ENCODE measurements at places on chromosomes 3 and 15.

DNA sequence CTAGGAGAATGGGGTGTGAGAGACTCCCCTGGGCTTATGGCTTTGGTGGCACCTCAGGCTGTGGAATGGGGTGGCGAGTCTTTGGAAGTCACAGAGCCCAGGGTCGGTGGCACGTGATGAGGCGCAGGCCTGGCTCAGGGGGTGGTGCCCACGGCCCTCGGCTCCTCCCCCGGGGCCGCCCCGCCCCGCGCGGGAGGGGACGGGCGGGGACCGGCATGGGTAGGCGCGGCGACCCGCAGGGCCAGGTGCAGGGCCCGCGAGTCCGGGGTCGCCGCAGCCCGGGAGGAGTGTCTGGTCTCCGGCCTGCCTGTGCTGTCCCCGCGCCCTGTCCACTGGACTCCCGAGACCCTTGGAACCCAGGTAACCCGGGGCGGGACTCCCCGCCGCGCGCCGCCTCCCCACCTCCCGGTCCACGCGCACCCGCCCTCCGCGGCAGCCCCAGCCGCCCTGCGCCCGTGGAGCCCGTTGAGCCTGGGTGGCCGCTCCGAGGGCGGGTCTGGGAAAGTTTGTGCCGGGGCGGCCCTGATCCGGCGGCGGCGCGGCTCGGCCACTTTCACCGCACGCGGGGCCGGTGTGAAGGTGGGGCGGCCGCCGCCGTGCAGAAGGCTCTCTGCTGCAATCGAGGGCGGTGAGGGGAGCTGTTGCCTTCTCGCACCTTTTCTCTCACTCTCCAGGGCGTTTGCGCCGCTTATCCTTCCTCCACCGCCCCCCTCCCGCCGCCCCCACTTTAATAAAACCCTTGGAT, at the start of gene PAQR5:
TSS of gene PAQR5 (plus strand) at position 216 of the 745 bp plus-strand sequence. CDS start 61,169 bp downstream, outside the sequence.
- no peak for DNase-seq

GRCh38 chr15:91873138-91873536, 19.6 kb downstream of the SLCO3A1 start:
- DNase-seq: no peak

DNA sequence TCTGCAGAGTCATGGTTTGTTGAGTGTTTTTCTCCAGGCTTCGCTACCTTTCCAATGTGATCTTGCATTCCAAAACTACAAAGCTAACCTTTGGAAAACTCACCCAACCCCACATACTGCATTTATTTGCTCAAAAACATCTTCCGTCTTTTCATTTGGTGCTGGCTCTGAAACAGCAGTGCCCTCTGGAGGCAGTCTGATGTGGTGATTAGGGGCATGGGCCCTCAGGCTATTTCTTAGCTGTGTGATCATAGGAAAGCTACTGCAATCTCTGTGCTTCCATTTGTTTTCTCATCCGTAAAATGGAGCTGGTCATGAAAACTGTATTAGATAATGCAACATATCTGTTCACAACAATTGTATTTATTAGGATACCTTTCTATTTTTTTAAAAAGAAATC, 47.0 kb downstream of the MTHFS start:
- no peak for DNase-seq

- no peak for DNase-seq
Observed at GRCh38 chr3:24401090-24401810, 93.4 kb downstream of the THRB start.

DNA sequence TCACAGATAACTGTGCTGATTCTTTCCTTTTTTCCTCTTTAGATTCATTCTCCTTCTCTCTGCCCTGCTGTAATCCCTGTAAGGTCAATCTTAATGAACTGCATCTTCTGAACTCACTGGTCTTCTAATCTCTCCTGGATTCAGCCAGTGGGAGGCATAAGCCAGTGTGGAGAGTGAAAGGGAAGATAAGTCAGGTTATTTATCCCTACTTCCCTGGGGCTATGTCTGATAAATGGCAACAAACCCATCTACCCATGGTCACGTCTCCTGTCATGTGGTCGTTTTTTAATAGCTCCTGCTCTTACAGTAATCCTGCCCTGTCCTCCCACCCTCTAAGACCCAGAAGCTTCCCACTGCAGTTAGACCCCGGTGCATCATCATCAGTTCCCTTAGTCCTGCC, 199.6 kb upstream of the NAALADL2 start:
- no peak for DNase-seq

DNA sequence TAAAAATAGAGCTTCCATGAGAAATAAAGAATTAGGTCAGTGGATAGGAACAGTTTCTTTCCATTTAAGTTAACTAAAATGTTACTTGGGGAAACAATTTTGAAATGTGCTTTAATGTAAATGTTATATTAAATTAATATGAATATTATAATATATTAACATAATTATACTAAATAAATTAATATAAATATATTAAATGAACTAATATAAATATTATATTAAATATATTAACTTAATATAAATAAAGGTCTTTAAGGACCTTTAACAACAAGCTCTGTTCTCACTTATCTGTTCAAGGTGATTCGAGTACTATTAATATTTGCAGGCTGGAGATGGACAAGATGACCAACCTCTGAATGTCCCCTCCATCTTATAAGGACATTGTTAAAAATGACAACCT, 100.6 kb downstream of the MAGI1 start:
- DNase-seq: no peak

- no peak for DNase-seq
Observed at GRCh38 chr15:68158046-68158628, 47.0 kb downstream of the CALML4 start.

Data from ureter (tissue), 1 donor.